ENCODE measurements at places on chromosomes 11 and 22.
A peak's percentile ranks its signal among the peaks of the same experiment; 100 is the strongest.

DNA sequence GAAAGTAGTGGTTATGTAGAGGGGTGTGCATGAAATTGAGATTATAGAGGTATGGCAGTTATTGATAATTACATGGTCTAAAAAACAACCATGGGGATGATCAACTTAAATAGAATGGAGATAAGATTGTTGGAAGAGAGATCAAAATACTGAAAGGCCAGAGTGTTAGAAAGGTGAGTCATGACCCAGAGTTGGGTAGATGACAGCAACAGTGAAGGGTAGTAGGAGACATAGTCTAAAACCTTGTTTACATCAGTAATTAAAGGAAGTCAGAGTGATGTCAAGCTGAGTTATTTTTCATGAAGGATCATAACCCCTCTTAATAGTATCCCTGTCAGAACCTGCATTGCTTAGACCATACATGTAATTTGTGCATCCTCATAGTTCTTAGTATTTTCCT lies 110.9 kb downstream of the ELP4 start:
- no peak for DNase-seq

DNA sequence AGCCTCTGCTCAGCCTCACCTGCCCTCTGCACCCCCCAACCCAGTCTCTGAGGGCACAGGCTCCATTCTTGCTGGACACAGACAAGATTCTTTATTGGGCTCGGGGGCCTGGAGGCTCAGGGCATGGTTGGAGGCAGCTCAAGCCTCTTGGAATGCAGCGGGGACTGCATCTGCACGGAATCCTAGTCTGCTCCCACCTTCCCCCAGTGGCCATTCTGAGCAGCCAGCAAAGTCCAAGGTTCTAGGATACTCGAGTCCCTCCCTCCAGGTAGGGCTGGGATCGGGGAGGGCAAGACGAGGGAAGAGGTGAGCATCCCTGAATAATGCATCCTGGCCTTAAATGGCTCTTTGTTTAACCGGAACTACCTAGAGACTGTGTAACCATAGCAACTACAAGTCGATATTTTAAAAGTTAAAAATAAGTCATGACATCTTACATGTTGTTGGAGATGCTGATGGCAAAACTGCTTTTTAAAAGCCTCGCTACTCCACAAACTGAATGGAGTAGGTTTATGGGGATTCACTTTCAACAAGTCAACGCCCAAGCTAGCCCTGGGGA lies 10.7 kb upstream of the IGSF22 start:
- no peak for DNase-seq

DNA sequence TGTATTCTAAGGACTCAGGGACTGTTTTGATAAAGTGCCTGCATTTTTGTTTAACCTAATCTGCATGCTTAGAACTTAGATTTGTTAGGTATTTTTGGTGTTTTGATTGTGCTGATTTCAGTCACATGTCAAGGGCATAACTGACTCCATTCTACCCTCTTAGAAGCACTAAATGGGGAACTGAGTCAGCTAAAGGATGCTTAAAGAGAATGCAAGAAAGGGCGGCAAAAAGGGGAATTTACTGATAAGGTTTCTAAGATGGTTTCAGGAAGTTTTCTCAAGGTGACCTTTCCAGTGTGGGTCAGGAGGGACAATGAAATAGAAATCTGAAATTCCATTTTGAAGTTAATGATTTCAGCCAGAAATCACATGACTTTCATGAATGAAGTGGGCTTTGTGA lies 43.0 kb downstream of the MMP20 start:
- DNase-seq = no peak

DNA sequence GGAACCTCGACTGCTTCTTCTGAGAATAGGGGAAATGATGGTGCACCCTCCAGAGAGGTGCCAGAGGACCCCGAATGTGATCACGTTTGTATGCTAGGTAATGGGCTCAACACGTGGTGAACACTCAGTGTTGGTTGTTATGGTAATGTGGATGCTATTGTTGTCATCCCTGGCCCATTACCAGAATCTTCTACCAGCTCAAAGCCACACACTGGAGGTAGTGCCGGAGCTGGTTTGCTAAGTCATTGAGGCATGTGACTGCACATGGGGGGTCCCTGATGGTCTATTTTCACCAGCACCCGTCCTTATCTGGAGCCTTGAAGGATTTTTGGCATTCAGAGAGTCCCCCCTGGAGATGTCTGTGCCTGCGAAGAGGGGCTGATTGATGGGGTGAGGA lies 119.1 kb upstream of the CD82 start:
- DNase-seq = no peak

DNA sequence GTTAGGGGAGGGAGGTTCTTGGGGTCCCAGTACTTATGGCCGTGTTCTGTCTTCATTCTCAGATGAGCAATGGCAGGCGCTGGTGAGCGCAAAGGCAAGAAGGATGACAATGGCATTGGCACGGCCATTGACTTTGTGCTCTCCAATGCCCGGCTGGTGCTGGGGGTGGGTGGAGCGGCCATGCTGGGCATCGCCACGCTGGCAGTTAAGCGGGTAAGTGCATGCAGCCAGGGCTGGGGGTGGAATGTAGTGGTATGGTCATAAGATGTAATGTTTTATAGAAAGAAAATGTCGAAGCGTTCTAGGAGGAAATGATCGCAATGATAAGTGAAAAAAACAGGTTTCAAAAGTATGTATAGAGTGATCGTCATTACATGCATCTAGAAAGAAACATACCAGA lies 9.1 kb upstream of the ATF4 start:
- no peak for DNase-seq

DNA sequence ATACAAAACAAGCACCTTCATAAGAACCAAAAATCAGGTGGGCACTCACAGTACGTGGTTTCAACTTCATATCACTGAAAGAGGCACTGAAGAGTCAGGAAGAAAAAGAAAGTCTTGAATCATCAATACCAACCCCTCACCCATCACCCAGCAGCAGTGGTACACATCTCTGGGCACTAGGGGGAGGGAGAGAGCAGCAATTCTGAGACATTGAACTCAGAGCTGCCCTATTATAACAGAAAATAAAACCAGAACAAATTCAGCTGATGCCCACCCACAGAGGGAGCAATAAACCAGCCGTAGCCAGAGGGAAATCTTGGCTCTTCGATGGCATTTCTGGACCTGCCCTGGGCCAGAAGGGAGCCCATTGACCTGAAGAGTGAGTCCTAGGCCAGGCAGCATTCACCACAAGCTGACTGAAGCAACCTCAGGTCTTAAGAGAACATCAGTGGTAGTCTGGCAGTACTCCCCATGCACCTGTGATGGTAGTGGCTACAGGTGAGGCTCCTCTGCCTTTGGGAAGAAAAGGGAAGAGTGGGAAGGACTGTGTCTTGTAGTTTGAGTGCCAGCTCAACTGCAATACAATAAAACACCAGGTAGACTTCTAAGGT lies 42.2 kb upstream of the FAM181B start:
- peak; percentile 49 for DNase-seq
